Fibroblast of skin of scalp (primary cell): ENCODE measurements at places on chromosomes 7 and 10.

GRCh38 chr7:27160145-27160545 is 3.7 kb upstream of the HOXA7 start:
- DNase-seq = no peak

GRCh38 chr7:27179503-27180430 is 5.3 kb downstream of the HOXA11 start:
- peak; percentile 51 for DNase-seq

DNA sequence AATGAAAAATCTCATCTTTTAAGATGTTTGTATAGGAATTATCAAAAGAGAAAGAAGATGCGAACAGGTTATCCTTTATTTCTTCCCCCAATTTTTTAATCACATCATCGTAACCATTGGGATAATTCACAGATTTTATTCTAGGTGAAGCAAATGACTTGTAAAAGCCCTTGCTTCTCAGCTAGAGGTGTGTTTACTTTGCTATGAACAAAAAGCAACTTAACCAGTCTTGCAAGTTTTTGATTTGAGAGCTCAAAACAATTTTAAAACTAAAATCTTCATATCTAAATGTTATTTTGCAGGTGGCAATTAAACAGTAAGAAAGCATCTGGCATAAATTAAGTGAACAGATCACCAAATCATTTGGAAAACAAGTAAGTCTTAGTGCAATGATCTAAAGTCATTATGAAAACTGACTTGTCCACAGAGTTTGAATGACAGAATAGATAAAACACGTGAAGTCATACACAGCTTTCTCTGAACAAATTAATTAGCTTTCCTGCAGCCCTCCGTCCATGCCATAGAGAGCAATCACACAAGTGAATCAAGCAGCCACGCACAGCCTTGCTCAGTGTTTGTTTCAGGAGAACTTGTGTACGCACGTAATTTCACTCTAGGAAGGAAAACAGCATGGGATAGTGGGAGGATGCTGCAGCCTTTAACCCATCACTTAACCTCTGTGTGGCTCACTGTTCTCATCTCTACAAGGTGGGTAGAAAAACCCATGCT is 85.0 kb upstream of the ZNF800 start:
- no peak for DNase-seq

GRCh38 chr10:23013581-23014335 is 81.6 kb upstream of the MSRB2 start:
- no peak for DNase-seq

DNA sequence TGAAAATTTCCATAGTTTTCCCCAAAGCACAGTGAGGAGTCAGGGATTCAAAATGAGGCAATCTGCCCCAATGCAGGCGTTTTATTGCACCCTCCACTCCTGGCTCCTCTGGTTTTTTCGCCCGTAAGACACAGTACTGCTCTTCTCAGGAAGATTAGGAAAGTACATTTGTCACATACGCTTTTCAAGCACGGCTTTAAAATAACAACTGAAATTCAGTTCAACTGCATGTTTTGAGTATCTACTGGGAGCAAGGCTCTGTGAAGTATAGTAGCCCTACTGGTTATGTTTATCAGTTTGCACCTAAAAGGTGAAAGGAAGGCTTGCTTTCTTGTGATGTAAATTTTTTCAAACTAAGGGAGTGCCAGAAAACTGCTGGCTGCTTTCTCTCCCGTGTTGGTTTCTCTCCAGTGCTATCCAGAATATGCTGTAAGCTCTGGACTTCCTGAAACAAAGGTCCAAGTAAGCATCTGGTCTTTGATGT is 1.9 kb upstream of the SGMS1 start:
- DNase-seq = no peak

- no peak for DNase-seq
These were observed 97.1 kb downstream of the CHST15 start for GRCh38 chr10:123996302-123996701.

DNA sequence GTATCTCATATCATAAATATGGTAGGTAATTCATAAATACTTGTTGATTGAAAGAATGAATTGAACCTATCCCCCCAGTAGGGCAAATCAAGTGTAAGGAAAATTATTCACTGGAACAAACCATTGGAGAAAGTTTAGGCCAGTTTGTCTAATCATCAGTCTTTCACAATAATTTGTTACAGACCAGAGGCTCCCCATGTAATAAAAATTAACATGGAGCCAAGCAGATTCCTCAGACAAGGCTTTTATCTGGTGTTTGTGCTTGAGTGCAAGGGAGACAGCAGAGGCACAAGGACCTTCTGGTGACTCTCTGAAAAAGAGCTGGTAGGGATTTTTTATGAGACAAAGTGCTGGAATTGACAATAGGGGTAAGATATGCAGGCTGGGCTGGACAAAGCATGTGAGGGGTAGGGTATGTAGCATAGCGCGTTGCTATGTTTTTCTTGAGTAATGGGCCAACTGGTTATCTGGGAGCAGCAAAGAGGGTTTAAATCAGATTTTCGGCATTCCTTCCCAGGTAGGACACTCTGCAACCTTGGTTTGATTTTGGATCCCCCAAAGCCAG is 7.8 kb upstream of the PANK1 start:
- DNase-seq = no peak

- DNase-seq = peak; percentile 15
These were observed 46.6 kb downstream of the ATXN7L1 start for GRCh38 chr7:105829681-105830322.

DNA sequence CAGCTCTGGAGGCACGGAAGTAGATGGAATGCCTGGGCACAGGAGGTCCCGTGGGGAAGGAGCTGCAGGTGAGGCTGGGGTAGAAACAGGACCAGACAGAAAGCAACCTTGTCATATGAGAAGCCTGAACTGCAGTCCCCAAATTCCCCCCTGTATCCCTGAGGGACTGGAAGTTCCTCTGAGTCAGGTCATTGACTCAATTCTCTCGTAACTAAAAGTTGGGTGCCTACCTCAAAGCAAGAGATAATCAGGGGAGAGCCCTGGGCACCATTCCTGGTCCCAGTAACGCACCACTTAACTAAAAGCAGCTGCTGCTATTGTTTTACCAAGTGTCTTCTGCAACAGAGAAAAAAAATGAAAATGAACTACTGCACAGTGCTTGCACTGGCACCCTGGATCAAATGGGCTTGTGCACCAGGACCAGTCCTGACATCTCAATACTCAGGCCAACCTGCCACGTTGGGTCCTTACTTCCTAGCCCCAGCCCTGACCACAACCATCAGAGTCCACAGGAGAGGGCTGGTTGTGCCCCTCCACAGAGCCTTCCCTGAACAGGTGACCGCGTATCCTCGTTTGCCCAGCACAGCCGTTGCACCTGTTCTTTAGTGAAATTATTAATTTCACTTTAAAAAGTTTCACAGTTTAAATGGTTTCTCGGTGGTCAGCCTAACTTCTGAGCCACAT is 79.3 kb downstream of the GRID1 start:
- no peak for DNase-seq

DNA sequence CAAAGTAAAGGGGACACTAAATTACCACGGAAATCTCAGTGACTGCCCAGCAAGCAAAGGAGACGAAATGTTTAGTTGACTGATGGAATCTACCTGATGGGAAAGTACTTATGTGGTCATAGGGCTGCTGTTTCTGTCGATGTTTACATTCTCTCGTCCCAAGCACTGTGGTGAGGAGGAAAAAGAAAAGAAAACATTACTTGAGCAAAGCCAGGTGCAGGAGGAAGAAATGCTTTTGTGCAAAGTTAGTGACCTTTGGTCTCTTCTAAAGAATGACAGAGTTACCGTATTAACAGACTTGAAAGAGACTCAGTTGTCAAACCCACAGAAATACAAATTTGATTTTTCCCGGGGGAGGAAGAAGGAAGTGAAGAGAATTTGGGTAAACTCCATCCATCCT is 43.3 kb upstream of the FMC1 start:
- no peak for DNase-seq

DNA sequence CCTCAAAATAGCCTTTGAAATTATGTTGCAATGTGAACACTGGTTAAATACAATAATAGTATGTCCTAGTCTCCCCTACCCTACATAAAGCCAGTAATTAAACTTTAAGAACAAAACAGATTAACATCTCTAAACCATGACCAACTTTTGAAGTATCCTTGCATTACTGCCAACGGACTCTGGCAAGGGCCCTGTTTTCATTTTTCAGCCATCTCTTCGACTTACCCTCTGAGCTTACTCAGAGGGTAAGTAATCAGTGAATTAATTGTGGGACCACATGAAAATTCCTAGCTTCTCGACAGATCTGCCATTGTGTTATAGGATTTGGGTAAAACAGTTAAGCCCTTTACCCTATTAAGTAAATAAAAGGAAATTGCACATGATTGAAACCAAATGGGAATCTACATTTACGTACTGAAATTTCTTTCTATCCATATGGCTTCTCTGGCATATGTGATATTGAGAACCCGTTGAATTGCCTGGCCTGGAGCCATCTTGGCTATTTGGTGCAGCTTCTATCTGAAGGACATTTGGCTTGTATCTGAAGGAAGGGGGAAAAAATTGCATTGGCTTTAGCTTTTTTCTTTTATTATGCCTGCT is 39.6 kb downstream of the DYNC1I1 start:
- no peak for DNase-seq

GRCh38 chr7:107696330-107696946 is 35.8 kb downstream of the SLC26A4 start:
- no peak for DNase-seq

GRCh38 chr7:127781081-127781480 is 129.1 kb downstream of the SND1 start:
- DNase-seq = no peak

DNA sequence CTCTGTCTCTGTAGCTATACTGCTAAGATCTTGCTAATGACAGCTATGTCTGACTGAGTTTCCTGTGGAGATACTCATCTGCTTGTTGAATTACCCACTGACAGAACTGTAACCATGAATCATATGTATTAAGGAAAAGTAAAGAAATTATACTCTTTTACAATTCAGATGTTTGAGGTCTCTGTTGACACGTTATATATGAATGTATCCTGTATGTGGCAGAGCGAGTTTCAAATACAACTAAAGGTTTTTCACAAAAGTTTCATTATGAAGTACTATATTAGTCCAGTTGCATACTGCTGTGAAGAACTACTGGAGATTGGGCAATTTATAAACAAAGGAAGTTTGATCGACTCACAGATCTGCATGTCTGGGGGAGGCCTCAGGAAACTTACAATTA is 232.5 kb downstream of the CDK14 start:
- DNase-seq = peak; percentile 45

DNA sequence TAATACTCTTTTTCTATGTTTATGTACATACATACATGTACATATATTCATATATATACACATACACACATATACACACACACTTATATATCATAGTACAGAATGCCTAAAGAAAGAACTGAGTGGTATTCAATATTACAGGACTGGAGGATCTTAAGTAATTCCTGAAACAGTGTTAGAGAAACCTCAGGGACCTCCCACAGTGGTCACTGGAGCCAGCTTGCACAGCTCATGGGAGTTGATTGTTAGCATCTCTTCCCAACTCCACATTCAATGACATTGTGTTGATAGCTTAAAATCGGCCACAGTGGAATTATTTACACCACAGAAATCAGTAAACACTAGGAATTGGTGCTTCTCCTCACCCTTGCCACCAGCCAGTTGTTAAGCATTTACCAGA is 6.0 kb downstream of the LRRC17 start:
- peak; percentile 48 for DNase-seq

GRCh38 chr7:46784732-46785131 is 797.2 kb downstream of the TNS3 start:
- peak; percentile 42 for DNase-seq

DNA sequence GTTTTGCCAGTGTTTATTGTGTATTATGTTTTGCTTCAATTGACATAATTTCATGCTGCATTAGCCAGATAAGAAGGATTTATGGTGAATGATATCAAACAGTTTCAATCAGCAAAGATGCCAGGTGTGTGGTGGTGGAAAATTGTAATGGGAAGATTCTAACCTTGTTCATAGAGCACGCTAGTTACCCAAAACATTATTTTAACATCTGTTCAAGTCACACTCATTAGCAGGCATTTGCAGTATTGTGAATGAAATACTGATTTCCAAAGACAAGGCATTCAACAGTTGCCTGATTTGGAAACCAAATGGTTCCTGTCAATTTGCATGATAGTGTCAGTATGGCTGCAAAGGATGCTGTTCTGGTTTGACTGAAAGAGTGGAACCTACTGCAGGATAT is 129.7 kb downstream of the EPC1 start:
- DNase-seq = no peak

GRCh38 chr7:155665957-155666287 is 21.5 kb downstream of the RBM33 start:
- peak; percentile 86 for DNase-seq

- DNase-seq = no peak
These were observed 164.2 kb downstream of the PCLO start for GRCh38 chr7:82998436-82998835.
